GM18507 (cell line): ENCODE measurements at places on chromosomes 6 and 20.

DNA sequence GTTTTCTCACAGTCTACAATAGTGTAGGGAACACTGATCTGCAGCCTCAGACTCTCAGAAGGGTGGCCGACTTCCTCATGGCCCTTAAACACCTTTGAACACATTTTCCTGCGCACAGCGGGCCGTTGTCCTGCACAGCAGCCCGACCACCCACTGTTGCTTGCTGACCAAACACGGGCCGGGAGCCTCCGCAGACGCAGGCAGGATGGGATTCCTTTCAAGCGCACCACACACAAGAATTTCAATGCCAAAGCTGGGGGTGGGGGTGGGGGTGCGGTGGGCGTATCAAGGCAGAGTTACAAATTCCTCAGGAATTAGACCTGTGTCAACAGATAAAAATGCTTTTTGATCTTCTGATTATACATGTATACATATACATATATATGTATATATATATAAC, 74.5 kb downstream of the HUS1B start:
- no peak for DNase-seq

DNA sequence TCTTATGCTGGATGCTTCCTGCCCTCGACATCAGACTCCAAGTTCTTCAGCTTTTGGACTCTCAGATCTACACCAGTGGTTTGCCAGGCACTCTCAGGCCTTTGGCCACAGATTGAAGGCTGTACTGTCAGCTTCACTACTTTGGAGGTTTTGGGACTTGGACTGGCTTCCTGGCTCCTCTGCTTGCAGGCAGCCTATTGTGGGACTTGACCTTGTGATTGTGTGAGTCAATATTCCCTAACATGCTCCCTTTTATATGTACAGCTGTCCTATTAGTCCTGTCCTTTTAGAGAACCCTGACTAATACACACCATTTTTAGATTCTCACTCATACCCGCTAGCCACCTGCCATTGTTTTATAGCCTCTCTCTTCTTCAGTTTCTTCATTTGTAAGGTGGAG, 382.1 kb upstream of the TSHZ2 start:
- no peak for DNase-seq

DNA sequence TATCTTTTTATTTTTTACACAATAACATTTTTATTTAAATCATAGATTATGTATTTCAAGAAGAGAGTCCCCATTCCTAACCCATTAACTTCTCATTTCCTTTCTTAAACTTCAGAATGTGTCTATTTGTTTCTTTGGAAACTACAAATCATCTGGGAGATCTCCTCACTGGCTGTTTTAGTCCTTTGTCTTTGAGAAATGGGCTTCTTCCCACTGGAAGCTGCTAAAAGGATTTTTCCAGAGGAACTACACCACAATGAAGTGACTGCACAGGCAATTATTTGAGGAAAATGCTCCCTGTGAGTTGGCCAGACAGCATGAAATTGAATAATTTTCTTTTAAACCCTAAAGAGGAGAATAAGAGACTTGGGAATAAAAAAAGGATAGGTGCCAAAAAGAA, 119.1 kb downstream of the TENT5A start:
- DNase-seq, result no peak

- no peak for DNase-seq
These were observed 116.0 kb upstream of the JARID2 start for GRCh38 chr6:15129887-15130286.

- no peak for DNase-seq
These were observed 6.3 kb downstream of the IPCEF1 start for GRCh38 chr6:154350293-154350692.

DNA sequence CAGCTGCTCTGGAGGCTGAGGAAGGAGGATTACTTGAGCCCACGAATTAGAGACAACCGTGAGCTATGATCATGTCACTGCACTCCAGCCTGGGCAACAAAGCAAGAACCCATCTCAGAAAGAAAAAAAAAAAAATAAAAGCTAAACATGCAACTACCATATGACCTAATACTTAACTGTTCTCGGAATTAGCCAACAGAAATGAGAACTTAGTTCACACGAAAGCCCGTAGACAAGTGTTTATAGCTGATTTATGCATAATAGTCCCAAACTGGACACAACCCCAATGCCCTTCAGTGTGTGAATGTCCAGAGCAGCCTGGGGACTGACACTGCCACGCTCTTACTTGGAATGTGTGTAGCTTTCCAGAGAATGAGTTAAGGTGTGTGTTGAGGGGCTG, 211.5 kb upstream of the PROKR2 start:
- no peak for DNase-seq

- DNase-seq, result no peak
These were observed 35.0 kb downstream of the SHPRH start for GRCh38 chr6:145929037-145929633.

DNA sequence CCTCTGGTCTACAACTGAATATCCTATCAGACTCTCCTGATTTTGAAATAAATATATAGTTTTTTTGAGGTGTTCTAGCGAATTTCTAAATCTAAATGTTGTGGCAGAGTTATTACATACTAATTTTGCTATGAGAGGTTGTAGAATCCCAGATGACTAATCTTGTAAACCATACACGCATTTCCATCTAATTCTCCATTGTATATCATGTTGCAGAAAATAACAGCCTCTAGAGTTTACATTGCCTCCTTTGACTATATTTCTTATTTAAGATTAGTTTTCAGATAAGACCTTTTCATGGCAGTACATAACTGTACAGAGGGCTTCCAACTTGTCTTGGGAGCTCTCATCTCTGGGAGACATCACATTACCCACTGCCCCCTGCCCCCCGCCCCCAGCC, 22.9 kb downstream of the PTPN1 start:
- no peak for DNase-seq

GRCh38 chr6:24898676-24899075, 37.1 kb downstream of the RIPOR2 start:
- no peak for DNase-seq

DNA sequence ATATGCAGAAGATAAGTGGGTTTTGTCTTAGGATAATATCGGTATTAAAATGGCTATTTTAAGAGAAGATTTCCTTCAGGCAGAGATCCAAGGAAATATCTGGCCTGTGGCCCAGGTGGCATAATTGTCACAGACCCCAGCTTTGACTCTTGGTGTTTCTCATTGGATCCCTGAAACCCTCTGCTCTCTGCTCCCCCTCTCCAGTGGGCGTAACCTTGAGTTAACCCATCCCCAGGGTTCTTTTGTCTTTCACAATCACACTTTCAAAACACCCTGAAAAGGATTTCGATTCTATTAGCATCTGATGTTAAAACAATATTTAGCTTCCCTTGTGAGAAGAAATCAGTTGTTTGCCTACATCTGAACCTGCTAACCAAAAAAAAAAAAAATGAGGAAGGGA, 7.2 kb downstream of the SSTR4 start:
- DNase-seq, result no peak

DNA sequence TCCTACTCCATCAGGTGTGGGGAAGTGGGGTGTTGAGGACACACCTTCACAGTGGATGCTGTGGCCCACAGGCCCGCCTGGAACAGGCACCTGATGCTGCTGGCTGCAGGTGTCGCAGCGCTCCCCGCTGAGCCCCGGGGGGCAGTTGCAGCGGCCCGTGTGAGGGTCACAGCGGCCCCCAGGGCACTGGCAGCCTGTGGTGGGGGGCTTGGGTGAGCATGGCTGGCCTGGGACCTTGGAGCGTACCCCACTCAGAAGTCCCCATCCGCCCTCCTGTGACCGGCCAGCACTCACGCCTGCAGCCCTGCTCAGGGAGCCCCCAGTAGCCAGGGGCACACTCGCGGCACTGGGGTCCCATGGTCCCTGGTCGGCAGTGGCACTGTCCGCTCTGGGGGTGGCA, 19.2 kb downstream of the ADRM1 start:
- DNase-seq, result no peak

GRCh38 chr6:149108038-149108748, 209.3 kb upstream of the TAB2 start:
- DNase-seq, result no peak

DNA sequence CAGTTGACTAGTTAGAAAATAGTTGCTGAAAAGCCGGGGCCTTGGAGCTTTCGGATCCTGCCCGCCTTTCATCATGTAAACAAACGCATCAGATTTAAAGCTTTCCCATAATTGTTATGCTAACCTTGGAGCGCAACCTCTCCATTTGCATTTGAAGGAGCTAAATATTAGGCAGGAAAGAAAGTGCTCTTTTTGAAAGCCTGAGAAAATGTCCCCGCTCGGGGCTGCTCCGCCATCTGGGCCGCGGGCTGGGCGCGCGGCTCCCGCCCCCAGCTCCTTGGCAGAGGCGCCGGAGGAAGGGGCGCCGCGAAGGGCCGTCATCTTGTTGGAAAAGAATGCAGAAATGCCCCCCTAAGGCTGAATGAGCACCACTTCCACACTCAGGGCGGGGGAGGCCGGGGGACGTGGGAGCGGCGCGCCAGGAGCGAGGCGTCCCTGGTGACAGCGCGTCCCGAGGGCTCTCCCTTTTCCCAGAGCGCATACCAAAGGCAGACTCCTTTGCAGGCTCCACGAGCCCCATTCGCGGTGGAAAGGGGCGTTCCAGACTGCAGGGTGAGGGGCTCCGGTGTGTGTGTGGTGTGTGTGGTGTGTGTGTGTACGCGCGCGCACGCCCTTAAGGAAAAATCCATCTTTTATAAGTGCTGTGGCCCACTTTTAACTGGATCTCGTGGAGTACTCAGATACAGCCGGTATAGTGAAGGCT, 145.6 kb upstream of the ID4 start:
- no peak for DNase-seq

- no peak for DNase-seq
These were observed 123.8 kb upstream of the AKIRIN2 start for GRCh38 chr6:87825821-87826221.

DNA sequence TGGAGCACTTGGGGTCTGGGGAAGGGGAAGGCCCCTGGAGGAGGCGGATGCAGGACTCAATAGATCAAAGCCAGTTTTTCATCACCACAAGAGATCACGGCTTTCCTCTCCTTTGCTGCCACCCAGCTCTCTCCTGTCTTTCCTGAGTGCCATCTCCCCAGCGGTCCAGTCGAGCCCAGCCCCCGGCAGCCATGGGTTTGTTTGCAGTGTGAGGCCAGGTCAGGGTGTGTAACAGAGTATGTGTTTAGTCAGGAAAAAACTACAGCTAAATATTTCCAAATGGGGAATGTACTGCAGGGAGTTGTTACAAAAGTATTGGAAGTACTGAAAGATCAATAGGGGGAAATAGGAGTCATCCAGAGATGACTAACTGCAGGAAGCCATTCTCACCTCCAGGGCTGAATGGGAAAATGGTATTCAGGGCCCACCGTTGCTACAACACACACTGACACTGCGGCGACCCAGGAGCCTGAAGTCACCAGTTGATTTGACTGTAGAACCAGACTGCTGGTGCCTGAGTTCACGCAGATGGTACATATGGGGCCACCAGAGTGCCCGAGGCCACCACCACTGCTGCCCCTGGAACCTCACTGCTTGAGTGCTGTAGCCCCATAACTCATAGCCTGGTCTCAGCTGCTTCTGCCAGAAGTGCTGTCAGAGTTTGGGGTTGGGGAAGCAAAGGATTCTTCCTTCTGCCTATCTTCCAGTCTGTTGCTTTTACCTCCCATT, 23.6 kb upstream of the FANCE start:
- no peak for DNase-seq

GRCh38 chr6:13985663-13986325, 61.0 kb downstream of the RNF182 start:
- DNase-seq, result no peak

DNA sequence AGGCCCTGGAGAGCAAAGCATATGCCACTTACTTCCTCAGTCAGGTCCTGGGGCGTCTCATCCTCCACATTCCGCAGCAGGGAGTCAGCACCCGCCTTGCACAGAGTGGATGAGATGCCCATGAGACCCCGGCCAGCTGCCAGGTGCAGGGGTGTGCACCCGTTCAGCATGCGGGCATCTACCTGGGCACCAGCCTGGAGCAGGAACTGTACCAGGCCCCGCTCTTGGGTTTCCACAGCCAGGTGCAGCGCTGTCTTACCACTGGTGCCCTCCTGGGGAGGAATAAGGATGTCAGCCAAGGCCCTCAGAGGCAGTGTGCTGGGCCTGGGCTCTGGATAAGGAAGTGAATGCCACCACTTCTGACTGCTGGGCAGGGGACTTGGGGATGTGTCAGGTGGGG, 2.7 kb upstream of the SLC35B2 start:
- DNase-seq, result no peak

DNA sequence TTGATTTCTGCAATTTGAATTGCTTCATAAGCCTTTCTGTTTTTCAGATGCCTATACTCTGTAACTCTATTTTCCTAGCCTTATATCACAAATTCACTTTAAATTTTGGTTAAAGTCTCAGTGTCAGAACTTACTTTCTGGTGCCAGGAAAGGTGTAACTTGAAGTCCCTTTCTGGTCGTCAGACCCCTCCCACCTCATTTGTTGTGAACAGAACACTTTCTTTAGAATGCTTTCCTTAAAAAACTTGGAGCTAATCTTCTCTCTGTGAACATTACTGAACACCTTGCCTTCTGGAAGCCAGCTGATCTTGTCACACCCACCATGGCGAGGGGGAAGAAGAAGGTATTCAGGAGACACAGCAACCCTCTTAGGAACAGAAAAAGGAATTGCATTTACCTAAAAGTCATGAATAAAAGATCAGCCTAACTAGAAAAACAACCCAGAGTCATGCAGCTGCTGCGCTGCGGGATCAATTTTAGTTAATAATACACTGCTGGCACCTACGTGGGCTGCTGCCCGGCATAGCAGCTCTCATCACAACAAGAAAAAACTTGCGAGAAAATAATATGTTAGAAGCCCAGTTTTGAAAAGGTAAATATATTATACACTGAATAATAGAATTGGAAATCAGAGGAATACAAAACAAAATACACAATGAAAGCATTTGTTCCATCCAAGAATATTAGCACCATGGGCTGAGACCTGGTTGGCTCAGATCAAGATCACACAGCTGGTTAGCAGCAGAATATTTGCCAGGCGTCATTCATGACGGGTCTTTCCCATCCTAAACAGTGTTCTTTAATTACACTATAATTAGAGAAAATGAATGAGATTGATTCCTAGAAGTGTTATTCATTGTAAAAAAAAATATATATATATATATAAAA, 5.8 kb upstream of the FAM217A start:
- no peak for DNase-seq

DNA sequence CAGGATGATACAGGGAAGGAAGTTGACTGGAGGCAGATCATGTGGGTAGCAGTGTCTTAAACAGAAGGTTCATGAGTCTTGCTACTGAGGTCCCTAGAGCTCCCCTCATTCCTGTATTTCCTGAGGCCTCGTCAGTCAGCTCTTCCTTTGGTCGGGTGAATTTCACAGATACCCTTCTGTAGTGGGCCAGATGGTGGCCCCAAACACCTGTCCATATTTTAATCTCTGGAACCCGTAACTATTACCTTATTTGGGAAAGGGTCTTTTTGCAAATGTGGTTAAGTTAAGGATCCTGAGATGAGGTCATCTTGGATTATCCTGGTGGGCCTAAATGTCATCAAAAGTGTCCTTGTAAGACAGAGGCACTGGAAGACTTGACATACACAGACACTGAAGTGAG, 9.6 kb downstream of the KCNS1 start:
- no peak for DNase-seq

GRCh38 chr6:111222341-111222740, 135.0 kb downstream of the SLC16A10 start:
- DNase-seq, result no peak

- no peak for DNase-seq
These were observed 67.1 kb downstream of the TFAP2A start for GRCh38 chr6:10347561-10348327.

GRCh38 chr6:67068781-67069180, 1361.8 kb upstream of the EYS start:
- DNase-seq, result no peak

GRCh38 chr6:5036269-5036668, 32.4 kb upstream of the RPP40 start:
- DNase-seq, result no peak

GRCh38 chr6:50236164-50236563, 186.4 kb upstream of the DEFB112 start:
- DNase-seq, result no peak
